ENCODE measurements at places on chromosomes 2 and 18.

DNA sequence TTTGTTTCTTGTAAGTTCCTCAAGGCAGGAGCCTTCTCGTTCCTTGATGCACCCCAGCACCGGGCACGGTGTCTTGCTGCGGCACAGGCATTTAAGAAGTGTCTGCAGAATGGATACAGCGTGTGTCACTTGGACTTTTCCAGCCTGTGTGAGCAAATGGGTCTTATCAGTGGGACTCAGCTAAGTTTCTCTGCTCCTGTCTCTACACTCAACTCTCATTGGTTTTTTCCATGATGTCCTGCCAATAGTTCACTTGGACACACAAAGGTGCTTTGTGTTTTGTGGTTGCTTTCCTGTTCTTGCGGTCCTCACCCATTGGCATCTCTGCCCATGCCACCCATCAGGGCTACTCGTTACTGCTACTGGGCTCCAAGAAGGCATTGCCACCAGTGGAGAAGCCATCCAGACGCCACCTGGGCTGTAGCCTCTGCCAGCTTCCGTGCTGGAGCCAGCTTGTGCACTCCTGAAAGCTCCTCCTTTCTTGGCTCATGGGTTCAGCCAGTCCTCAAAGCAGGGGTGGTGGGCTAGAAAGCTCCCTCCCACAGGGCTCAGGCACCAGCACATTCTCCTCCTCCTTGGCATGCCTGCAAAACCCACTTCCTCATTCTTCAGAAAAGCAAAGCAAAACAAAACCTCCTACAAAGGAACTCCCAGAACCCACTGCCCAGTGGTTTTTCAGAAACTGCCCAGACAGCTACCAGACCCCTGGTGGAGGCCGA, 41.4 kb downstream of the IL1R2 start:
- DNase-seq, result peak; percentile 81

DNA sequence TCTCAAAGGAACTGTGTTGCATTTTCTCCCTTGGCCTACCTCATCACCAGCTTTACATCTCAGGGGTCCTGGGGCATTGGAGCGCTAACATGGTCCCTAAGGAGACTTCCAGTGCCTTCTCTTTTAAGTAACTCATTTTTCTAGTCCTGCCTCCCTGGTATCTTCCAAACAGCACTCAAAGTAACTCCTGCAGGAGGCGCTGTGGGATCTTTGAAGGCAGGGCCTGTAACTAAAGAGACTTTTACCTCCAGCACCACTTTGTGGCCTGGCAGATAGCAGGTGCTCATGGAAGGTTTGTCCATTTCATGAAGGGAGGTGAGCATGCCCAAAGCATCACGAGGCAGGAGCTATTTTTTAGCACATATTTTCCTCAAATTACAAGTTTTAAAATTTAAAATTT, 411.0 kb upstream of the GYPC start:
- peak; percentile 58 for DNase-seq

GRCh38 chr2:173681881-173682650, 283.1 kb downstream of the SP3 start:
- no peak for DNase-seq

DNA sequence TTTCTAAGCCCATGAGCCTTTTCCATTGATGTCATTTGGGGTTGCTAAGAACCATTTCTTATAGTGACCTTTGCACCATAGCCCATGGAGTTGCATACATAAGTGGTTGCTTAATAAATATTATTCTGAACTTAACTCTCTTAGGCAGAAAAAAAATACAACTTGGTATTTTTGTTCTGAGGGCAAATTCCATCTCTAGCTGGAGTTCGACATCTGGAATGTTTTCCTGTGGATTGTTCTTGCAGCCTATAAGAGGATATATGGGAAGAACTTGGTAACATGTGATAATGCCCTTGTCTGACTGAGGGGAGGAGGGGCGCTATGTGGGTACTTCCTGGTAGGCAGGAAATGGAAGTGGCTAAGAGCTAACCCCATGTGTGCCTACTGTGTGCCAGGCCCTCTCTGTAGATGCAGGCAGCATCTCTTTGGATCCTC, 20.7 kb downstream of the IGFBP2 start:
- no peak for DNase-seq

GRCh38 chr2:216109962-216110614, 940 bp downstream of the XRCC5 start:
- peak; percentile 59 for DNase-seq

DNA sequence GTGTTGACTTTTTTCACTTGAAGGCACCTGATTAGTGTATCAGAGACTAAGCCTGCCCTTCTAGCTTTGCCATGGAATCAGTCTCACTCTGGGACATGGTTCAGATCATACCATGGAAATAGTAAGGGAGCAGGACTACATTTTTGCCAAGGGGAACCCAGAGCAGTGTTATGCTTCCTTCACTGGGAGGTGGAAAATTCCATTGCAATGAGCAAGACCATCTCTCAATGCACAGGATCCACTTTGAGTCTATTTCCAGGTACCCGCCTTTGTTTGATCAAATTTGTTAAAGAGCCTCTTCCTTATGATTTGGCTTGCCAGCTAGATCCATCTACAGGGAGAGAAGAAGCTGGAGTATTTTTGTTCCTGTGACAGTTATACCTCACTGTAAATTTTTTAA, 395.8 kb downstream of the MTX2 start:
- DNase-seq, result no peak

GRCh38 chr2:218074031-218074430, 5.0 kb downstream of the RUFY4 start:
- DNase-seq, result peak; percentile 75

- no peak for DNase-seq
Measured at GRCh38 chr2:100702438-100703109, 117.4 kb upstream of the NPAS2 start.

DNA sequence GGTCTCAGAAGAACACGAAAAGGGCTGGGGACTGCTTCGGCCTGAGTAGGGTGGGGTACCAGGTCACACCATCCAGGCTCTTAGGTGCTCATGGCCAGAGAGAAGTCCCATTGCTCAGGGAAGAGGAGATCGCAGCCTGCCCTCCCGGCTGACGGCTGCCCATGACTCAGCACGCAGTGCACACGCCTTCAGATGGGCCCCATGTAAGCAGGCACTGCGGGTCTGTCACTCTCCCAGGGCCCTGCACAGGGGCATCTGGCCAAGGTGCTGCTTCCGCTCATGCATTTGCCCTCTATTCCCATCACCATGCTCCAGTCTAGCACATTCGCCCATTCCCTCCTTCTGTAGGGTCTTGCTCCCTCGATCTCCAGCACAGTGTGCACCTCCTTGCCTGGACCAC, 34.7 kb downstream of the SFXN5 start:
- DNase-seq, result no peak

DNA sequence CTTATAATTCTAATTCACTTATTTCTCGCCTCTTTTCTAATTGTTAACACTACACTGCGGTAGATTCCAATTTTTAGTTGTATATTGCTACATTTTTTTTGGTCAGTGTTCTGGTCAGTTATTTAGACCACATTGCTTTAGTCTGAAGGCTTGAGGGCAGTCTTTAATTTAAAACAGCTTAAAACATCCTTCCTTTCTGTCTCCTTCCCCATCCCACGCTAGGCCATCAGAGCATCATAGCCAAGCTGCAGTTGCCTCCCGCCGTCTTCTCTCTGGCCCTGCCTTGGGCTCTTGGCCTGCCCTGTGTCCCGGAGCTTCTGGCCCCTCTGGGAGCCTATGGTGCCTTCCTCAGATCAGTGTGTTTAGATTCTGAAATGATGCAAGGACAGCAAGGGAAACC, 52.6 kb upstream of the GLI2 start:
- no peak for DNase-seq

DNA sequence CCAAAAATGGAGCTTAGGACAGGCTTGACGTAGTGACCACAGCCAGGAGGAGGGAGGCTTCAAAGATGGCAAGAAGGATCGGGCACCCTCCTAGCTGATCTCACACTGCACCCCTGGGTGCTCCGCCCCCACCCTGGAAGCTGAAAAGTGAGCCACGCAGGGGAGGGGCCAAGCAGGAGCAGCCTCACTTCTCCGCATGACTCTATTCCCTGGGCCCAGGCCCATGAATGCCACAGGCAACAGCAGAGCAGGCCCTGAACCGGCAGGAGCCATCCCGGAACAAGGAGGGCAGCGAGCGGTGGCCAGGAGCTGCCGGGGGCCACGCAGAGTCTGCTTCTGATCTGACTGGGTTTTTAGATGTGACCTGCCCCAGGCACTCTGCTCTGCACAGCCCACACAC, 30.0 kb downstream of the BIN1 start:
- no peak for DNase-seq

DNA sequence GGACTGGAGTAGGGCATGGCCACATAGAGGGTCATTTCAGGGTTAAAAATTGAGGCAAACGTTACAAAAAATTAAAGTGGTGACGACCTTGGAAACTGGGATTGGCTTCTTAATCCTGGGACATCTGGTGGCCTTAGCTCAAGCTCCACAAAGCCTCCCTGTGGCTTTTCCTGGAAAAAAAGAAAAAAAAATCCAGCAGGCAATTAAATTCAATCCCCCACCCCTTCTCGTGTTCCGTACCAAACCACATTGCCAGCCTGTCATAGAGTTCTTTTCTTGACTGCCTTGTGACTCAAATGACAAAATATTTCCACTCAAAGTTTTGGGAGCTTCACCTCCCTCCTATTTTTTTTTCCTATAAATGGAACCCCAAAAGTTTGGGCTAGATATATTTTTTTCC, 195.6 kb downstream of the HRH4 start:
- DNase-seq, result no peak

DNA sequence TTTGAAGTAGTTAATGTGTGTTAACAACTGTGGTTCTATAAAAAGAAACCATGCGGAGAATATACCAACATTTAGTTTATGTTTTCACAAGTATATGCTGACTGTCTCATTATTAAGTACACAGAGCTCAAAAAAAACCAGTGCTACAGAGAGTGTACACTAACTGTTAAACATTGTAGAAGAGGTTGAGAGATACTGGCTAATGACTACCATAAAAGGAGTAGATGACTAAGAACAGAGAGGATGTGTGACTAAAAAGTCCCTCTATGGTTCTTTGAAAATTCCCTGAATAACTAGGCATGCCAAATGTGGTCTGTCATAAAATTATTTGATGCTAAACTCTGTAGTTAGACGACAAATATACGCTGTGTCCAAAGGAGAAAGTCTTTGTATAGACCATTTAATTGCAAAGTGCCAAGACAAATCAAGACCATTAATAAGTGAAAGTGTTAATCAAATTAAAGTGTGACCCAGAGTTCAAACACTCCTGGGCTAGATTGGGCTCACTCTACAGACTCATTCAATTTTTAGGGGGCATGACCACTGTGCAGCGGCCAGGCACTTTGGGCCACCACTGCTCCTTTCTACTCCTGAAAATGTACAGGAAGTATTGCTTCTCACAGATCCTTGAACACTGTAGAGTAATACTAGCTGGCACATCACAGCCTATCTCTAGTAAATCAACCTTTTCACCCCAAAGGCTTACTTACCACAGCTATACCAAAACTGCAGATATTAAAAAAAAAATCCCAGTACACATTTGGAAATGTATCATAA, 45.1 kb upstream of the SERTAD2 start:
- peak; percentile 52 for DNase-seq

DNA sequence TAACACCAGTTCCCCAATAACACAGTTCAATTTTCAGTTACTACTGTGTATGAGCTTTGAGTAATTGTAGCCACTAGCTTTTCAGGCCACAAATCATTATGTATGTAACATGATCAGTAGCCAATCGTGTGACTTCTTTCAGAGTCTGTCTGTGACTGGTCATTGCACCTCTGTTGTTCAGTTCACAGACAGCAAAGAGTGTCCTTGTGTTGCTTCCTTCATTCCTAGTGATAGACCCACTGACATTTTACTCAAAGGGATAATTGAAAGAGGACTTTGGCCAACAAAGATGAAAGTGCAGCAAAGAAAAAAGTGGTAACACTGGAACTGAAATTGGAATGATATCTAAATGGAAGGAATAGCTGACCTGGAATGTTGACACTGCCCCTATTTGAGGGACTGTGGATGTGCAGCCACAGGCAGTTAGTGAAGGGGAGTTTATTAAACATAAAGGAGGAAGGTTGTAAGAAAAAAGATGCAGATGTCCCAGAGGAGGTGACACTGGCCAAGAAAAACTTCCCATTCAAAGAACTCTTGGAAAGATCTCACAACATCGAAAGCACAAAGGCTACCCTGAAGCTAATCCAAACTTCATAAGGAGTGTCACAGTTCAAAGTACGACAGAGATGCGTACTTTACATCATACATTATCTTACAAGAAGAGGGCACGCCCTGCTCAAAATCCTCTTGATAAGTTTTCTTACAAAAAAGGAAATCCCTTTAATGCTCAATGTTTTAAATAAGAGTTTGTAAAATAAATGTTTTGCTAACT, 19.3 kb downstream of the TTC39C start:
- no peak for DNase-seq

DNA sequence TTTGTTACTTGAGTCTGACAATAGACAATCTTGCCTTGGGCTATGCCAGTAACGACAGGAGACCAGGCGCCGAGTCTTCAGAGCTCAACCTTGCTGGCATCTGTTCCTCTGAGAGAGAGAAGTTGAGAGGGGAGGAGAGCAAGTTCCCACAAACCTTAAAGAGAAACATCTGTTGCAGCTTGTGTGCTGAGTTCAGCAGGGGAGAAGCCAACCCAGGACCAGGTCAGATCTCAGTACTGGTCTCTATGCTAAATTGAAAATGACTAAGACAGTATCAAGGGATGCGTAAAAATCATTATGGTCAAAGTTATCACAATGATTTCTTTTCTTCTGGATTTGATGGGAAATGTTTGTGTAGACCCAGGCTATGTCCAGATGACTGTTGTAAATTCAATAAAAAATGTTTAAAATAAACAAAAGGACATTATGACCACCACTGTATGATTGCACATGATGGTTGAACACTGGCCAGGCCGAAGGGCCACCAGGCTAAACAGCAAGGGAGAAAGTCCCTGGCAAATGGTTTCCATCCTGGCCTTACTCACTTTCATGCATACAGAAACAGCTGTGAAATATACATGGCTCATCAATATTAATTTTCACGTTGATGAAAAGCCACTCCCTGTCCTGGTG, 100.3 kb upstream of the PMAIP1 start:
- DNase-seq, result no peak

DNA sequence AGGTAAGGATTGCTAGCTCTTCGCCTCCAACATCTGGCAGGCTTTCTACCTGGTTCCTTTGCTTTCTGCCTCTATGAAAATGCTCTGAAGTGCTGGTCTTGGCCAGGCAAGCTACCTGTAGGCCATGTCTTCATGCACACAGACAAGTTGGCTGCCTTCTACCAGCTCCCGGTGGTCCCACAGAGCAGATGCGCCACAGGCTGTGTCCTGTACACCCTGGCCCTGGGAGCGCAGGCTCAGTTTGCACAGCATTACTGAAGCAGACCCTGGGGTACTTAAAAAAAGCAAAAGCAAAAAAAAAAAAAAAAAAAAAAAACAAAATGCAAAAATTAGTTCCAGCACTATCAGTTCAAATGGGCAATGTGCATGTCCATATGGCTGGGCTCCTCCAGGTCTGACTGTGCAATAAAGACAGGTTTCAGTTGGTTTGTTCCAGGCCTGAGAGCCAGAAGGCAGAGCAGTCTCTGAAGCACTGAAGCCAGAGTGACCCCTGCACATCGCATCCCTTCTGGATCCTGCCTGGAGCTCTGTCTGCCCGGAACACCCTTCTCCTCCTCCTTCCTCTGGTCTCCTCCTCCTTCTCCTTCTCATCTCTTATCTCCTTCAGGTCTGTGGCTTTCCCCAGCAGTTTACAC, 288.0 kb upstream of the REV1 start:
- DNase-seq, result no peak
